ENCODE measurements at places on chromosomes 12 and 14.

DNA sequence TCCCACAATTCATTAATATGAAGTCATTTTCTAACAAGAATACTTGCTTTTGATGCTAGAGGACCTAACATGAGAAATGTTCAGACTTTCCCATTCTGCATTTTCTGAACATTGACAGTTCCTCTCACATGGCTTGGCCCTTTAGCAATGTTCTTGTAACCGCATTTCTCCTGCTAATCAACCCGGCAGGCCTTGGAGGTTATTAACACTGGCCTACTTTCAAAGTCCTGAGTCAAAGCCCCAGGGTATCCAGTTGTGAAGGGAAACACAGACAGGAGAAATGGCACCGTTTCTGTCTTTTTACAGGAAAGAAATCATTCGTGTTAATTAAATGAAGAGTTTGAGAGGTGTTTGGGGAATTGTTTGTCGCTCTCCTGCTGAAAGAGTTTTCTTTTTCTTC lies 446.5 kb upstream of the MIS18BP1 start:
- no peak for DNase-seq

DNA sequence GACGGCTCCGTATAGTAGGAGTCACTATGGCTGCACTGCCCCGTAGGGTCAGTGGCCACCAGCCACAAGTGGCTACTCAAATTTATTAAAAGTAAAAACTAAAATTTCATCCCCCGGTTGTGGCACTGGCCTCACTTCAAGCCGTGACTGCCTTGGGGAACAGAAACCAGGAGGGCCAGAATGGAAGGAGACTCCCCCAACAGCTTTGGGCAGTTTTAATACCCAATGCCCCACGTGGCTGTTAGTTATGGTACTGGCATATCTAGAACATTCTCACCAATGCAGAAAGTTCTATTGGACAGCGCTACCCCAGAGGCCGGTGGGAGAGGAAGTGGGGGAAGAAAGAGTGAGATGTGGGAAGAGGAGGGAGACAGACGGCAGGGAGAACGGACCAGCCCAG lies 6.2 kb downstream of the NCOR2 start:
- DNase-seq, result no peak

- DNase-seq, result no peak
Measured at GRCh38 chr12:130336723-130337487, 782 bp upstream of the PIWIL1 start.

DNA sequence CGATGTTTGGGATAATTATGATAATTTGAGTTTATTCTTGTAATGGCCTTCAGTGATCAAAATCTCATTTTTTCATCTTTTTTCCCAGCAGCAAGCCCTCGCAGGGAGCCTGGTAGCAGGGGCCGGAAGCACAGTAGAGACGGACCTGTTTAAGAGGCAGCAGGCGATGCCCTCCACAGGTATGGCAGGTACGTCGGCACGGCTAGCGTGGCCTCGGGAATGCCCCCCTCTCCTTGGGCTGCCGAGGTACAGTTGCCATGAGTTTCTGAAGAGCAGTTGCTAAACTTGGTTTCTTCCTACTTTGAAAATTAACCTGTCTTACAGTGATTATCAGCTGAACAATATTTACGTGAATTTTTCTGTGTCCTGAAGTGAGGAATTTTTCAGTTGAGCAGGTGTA lies 29.9 kb downstream of the EP400 start:
- no peak for DNase-seq

DNA sequence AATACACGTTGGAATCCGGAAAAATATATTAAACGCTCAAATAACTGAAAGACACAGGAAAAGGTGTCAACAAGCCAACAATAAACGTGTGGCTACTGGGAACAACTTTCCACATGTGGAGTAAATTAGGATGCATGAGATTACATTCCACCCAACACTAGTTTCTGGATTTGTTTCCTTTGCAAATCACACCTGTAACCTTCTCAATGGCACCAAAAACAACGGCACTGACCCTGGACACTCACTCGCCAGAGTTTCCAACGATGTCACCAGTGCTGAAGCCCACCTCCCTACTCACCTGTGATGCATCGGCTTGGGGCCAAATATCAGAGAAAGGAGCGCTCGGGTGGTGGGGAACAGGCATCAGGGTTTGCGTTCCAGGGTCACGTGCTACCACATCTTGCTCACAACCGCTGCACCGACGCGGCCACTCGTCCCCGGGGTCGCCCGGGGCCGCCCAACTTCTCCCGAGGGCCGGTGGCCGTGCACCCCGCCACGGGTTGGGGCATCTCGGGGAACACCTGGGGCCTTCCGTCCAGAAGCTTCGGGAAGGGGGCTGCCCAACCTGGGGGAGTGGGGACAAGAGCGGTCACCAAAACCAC lies 629 bp downstream of the PRDM4 start:
- peak; percentile 14 for DNase-seq

- DNase-seq, result no peak
Measured at GRCh38 chr12:116528065-116528464, 31.1 kb upstream of the MAP1LC3B2 start.

GRCh38 chr12:51295651-51296050 lies 25.4 kb upstream of the SMAGP start:
- no peak for DNase-seq

DNA sequence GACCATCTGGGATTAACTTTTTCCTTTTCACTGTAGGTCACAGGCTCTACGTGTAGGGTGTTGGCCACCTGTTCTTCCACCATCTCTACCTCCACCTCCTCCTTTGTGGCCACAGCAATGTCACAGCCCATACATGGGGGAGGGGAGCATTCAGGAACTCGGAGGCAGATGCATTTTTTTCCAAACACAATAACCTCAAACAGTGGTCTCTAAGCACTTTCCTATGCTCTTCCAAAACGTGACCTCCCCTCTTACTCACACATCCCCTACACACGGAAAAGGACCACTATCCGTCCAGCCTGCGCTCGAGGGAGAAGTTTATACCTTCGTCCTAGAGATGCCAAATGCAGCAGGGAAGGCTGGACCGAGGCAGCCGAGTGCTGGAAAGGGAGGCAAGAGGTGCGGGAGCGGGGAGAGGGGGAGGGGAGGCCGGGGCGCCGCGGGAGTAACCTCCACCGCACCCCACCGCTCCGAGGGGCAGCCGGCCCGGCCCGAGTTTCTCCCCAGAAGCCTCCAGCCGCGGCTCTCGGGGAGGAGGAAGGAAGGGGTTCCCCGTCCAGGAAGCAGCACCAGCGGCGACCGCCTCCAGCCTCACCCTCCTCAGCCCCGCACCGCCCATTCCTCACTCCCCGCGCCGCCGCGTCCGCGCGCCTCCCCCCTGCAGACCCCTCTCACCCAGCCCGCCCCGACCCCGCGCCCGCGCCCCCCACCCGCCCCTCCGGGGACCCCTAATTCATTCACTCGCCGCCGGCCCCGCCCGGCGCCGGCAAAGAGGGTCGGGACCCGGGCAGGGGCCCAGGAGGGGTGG lies 594 bp downstream of the KRAS start:
- peak; percentile 22 for DNase-seq

- no peak for DNase-seq
Measured at GRCh38 chr12:93848523-93849101, 171.4 kb downstream of the CRADD start.

GRCh38 chr14:38824706-38825105 lies 278.3 kb downstream of the SEC23A start:
- no peak for DNase-seq

DNA sequence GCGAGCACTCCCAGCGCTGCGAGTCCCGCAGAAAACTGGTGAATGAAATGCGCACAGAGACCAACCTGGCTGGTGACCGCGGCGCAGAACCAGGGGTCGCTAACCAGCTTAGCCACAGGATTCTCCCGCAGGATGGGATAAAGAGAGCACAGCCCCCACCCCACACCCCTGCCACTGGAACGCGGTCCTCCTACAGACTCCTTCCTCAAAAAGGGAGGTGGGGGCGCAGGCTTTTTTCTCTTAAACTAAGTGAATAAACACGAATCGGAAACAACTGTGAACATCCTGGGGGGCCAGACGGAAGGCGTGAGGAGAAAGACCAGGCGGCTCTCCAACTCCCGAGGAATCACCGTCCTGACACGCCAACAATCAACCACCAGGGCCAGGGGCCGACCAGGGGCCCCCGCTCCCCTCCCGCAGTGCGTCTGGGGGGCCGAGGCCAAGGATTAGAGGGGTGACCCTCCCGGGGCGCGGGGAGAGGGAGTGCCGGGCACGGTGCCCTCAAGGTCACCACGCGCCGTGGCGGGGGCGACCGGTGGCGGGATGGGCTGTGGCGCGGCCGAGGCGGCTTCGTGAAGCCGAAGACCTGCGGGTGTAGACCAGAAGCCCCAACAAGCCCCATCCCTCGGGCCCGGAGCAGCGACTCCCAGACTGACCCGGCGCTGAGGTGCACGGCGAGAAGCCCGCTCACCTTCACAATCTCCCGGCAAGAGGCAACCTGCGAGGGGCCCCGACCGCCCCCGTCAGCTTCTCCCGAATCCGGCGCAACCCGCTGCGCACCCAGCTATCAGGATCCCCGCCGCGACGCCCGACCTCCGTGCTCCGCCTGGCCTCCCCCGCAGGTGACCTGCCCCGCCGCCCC lies 704 bp downstream of the ATP2B1 start:
- peak; percentile 35 for DNase-seq

DNA sequence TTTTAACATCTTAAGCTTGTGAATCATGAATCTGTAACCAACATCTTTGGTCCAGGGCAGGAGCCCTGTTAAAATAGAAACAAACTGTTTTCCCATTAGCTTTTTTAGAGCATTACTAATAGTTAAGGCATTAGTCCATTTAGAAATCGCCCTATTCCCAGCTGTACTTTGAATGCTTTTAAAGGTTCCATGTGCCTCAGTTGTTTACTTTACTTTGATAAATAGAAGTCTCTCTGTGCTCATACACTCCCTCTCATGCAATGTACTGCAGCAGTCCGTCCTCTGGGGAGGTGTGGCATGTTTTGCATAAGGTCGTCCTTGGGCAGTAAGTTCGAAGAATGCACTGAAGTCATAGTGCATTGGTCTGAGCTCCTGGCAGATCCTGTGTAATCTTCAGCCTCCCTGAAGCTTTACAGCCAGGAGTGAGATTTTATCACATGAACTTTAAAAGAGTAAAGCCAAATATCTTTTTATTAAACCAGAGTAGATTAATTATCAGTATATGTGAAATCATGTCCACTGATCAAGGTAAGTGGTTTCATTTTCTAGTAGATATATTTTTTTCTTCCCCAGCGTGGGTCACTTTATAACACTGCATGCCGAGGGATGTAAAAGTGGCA lies 134.7 kb downstream of the FGD4 start:
- no peak for DNase-seq

- DNase-seq, result no peak
Measured at GRCh38 chr12:98828802-98829600, 183.9 kb downstream of the APAF1 start.

DNA sequence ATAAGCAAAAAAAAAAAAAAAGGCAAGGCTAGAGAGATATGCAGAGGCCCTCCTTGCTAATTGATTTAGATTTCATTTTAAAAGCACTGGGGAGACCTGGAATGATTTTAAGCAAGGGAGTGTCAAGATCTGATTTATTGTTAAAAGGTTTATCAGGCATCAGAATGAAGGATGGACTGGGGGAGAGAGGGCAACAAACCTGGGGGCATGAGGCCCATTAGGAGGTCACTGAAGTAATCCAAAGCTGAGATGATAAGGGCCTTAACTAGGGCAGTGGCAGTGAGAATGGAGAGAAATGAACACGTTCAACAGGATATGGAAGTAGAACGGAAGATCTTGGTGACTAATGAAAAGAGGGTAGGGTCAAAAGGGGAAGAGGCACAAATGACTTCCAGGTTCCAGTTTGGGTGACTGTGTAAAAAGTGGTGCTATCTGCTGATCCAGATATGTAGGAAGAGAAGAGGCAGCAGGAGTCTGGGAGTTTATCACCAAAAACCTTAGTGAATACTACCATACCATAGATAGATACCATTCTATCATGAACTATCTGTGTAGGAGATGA lies 24.0 kb downstream of the KITLG start:
- DNase-seq, result no peak

DNA sequence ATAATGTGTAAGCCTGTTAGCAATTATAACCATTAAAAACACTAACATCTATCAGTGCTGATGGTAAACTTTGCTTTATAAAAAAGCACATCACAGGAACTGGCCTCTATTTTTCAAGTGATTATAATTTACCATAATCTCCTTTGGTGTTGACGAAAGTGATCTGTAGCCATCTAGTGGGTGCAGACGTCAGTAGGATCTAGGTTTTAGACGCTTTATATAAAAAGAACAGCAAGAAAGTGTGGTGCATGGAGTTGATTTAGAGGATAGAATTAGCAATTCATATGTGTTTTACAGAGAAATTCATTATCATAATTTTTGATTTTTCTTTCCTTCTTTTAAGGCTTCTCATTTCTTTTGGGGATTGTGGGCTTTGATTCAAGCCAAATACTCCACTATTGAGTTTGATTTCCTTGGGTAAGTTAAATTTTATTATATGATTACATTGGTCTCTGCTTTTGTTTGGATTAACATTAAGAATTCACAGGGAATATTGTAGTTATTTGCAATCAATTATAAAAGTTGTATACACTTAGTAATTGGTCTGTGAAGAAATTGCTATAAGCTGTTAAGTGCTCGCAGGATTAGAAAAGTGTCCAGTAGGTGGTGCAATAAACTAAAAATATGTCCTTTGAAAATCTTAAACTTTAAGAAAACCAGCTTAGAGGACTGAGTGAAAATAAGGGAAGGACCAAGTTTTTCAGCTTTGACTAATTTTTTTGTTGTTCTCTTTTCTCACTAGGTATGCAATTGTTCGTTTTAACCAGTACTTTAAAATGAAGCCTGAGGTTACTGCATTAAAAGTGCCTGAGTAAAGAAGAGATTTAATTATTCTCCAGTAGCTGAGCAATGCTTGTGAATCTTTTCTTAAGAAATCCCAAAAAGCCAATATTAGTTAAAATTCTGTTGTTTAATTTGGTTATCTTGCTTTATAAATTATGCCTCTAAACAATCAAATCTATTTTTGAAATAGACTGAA lies 59.5 kb downstream of the ETNK1 start:
- no peak for DNase-seq

- no peak for DNase-seq
Measured at GRCh38 chr14:64692189-64692985, 11.8 kb upstream of the PLEKHG3 start.

DNA sequence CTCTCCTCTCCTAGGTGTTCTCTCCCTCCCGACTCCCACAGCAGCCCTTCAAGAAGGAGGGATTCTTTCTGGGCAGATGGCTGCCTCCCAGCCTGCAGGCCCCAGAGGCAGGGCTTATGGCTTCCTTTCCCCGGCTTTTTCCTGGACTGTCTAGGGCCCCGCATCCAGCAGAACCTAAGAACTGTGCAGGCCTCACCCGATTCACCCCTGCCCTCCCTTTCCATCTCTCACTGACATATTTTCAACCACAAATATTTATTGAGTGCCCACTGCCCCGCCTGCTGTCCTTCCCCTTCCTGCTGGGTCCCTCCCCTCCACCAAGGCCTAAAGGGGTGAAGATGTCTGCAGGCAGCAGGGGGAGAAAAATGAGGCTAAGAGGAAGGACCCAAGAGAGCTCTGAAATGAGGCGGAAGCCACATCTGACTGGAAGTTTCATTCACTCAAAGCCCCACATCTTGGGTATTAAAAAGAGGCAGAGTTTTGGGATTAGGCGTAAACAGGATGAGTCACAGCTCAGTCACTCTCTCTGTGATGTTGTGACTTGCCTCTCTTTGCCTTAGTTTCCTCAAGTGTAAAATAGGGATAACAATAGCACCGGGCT lies 2.9 kb downstream of the SCNN1A start:
- no peak for DNase-seq

- no peak for DNase-seq
Measured at GRCh38 chr12:121653999-121654398, 15.5 kb downstream of the MORN3 start.

- DNase-seq, result no peak
Measured at GRCh38 chr14:45242706-45243105, 10.3 kb downstream of the MIS18BP1 start.

GRCh38 chr12:3342051-3342450 lies 149.0 kb upstream of the PRMT8 start:
- DNase-seq, result no peak
